ENCODE measurements at places on chromosomes 5 and 9. TPM values are rescaled to one million over a fixed set of nuclear protein-coding genes. Genes with fewer than 3 reads are reported as not detected.

Gene RLN1
- total RNA-seq: 0.87 TPM

Gene OGN
- not detected for total RNA-seq

Gene MCIDAS
- not detected for total RNA-seq

Gene EGR1
- total RNA-seq: 41.9 TPM

DNA sequence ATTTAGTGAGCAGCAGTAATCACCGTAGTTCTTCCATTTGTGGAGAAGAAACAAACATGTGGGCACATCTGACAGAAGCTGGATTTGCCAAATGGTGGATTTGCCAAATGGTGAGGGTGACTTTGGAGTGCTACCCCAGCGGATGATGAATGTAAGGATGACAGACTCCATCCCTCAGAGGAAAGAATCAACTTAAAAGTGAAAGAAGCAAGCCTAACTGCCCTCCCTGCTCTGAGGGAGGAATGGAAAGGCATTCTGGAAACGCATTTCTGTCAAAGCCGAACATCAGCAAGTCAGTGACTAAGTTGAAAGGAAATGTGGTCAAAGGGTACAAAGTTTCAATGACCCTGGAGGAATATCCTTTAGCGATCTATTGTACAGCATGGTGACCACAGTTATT lies 143.5 kb downstream of the GPBP1 start:
- no peak overlapping the region for H3K4me3 ChIP-seq
- no peak for DNase-seq
- H3K27ac ChIP-seq: no peak overlapping the region
- no peaks in the 10 kb centered on the region for H3K27me3 ChIP-seq
- H3K4me1 ChIP-seq: peaks cover 12% of the 10 kb centered on the region
- H3K36me3 ChIP-seq: no peaks in the 10 kb centered on the region

- no peak for DNase-seq
- no peaks in the 10 kb centered on the region for H3K27me3 ChIP-seq
- H3K4me3 ChIP-seq: peak overlapping the region; percentile 79
- peaks cover 66% of the 10 kb centered on the region for H3K4me1 ChIP-seq
- peaks cover 27% of the 10 kb centered on the region for H3K36me3 ChIP-seq
Observed at GRCh38 chr5:180810959-180811622, 8.5 kb upstream of the MGAT1 start.

DNA sequence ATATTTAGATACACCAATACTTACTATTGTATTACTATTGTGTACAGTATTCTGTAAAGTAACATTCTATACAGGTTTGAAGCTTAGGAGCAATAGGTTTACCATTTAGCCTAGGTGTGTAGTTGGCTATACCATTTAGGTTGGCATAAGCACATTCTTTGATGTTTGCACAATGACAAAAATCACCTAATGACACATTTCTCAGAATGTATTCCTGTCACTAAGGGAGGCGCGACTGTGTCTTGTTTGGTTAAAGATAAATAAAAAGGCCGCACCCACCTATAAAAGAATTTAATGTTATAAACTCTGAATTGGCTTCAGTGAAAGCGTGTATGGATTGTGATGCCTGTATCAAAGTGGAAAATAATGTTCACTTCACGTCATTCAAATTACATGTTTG lies 1815.4 kb upstream of the CDH6 start:
- H3K27me3 ChIP-seq: no peaks in the 10 kb centered on the region
- no peaks in the 10 kb centered on the region for H3K4me1 ChIP-seq
- no peak for DNase-seq
- H3K27ac ChIP-seq: no peak overlapping the region
- no peak overlapping the region for H3K4me3 ChIP-seq

GRCh38 chr5:78273436-78273835 lies 21.1 kb downstream of the AP3B1 start:
- peaks cover 12% of the 10 kb centered on the region for H3K36me3 ChIP-seq
- peaks cover 7% of the 10 kb centered on the region for H3K4me1 ChIP-seq
- no peak overlapping the region for H3K4me3 ChIP-seq
- no peaks in the 10 kb centered on the region for H3K27me3 ChIP-seq

GRCh38 chr5:171709930-171710329 lies 75.7 kb upstream of the SMIM23 start:
- H3K27me3 ChIP-seq: no peaks in the 10 kb centered on the region
- no peak overlapping the region for H3K4me3 ChIP-seq
- no peaks in the 10 kb centered on the region for H3K4me1 ChIP-seq
- H3K27ac ChIP-seq: no peak overlapping the region

Gene CD14
- 0.39 TPM for total RNA-seq

- H3K4me1 ChIP-seq: peaks cover 5% of the 10 kb centered on the region
- H3K4me3 ChIP-seq: no peak overlapping the region
- no peak overlapping the region for H3K27ac ChIP-seq
- no peaks in the 10 kb centered on the region for H3K36me3 ChIP-seq
- H3K27me3 ChIP-seq: peaks cover 11% of the 10 kb centered on the region
- no peak for DNase-seq
Observed at GRCh38 chr9:70076678-70077077, 33.0 kb downstream of the MAMDC2 start.

Gene CDO1
- 0.18 TPM for total RNA-seq

GRCh38 chr5:135482381-135482933 lies 30.3 kb upstream of the TIFAB start:
- no peak overlapping the region for H3K4me3 ChIP-seq
- DNase-seq: no peak
- H3K27me3 ChIP-seq: peaks cover 26% of the 10 kb centered on the region
- no peaks in the 10 kb centered on the region for H3K4me1 ChIP-seq
- H3K36me3 ChIP-seq: no peaks in the 10 kb centered on the region
- H3K27ac ChIP-seq: no peak overlapping the region

DNA sequence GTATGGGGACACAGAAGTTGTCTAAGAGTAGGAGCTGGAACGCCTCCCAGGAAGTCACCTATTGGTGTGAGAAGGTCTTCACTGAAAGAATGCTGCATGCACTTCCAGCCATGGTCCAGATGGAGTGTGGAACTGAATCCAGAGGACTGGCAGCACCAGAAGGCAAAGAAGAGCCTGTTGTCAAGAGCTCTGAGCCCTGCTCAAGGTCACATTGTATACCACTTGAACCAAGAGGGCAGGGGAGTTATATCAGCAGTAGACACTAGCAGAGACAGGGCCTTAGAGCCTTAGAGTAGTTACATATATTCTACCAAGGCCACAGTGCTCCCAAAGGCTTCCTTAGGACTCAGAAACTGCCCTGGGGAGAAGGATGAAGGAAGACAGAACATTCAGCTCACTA lies 130.8 kb upstream of the POC5 start:
- H3K36me3 ChIP-seq: no peaks in the 10 kb centered on the region
- no peaks in the 10 kb centered on the region for H3K4me1 ChIP-seq
- no peak overlapping the region for H3K4me3 ChIP-seq
- no peak for DNase-seq

- H3K27ac ChIP-seq: peak overlapping the region; percentile 93
- peaks cover 83% of the 10 kb centered on the region for H3K4me1 ChIP-seq
- H3K36me3 ChIP-seq: peaks cover 75% of the 10 kb centered on the region
- no peak overlapping the region for H3K4me3 ChIP-seq
Observed at GRCh38 chr9:89441986-89442385, 55.9 kb downstream of the SEMA4D start.

GRCh38 chr5:102668220-102668932 lies 86.7 kb upstream of the PAM start:
- no peaks in the 10 kb centered on the region for H3K4me1 ChIP-seq
- H3K4me3 ChIP-seq: no peak overlapping the region
- H3K27me3 ChIP-seq: peaks cover 3% of the 10 kb centered on the region
- H3K36me3 ChIP-seq: no peaks in the 10 kb centered on the region
- no peak overlapping the region for H3K27ac ChIP-seq
- no peak for DNase-seq

DNA sequence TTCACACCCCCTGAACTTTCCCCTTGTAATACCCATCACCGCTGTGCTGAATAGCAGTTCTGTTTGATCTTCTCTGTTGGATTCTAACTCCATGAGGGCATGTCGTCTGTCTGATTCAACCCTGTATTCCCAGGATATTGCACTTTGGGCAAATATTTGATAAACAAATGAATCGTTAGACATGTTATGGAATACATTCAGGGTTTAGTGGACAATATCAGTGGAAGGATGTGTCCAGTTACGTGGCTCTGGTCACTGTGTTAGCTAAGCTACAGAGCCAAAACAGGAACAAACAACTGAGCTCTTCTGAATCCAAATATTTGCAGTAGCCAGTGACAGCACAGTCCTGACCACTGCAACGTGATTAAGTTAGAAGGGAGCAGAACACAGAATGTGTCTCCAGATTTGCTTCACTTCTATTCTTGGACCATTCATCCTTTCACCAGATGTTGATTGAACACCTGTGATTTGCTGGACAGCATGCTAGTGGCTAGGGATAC lies 13.2 kb downstream of the ANGPTL2 start:
- no peak overlapping the region for H3K4me3 ChIP-seq
- H3K36me3 ChIP-seq: no peaks in the 10 kb centered on the region
- no peak overlapping the region for H3K27ac ChIP-seq
- H3K4me1 ChIP-seq: no peaks in the 10 kb centered on the region

Gene PKD2L2
- total RNA-seq: not detected

Measured in activated T-helper 2 cell treated with anti-CD3 and anti-CD28 coated beads, Interferon-gamma antibody, Interleukin-2, Interleukin-4, amounts not matched to agents 10 μg/mL and 5 μg/mL and 100 μg/mL, durations not matched to agents 14 hours and 24 hours and 36 hours (primary cell).